Stimulated activated CD8-positive, alpha-beta memory T cell treated with anti-CD3 and anti-CD28 coated beads, Interleukin-7, amount 100 ng/mL, for 48 hours (primary cell): ENCODE measurements at places on chromosomes 7 and 10.

- peak; percentile 85 for DNase-seq
Observed at GRCh38 chr7:129780257-129780973, 168.9 kb downstream of the NRF1 start.

DNA sequence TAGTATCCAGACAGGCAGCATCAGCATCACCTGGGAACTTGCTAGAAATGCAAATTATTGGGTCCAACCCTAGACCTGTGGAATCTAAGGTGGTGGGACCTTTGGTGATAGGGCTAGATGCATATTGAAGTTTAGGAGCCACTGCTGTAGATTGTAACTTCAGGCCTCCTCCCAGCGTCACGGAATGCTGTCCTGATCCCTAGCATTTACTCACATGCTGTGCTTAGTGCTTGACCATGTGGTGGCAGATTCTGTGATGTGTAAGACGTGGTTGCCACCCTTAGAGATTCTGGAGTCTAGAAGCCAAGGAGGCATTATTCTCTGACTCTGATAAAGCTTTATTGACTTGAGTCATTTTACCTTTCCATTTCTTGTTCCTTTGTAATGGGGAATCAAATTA is 13.5 kb downstream of the AHR start:
- DNase-seq: no peak

DNA sequence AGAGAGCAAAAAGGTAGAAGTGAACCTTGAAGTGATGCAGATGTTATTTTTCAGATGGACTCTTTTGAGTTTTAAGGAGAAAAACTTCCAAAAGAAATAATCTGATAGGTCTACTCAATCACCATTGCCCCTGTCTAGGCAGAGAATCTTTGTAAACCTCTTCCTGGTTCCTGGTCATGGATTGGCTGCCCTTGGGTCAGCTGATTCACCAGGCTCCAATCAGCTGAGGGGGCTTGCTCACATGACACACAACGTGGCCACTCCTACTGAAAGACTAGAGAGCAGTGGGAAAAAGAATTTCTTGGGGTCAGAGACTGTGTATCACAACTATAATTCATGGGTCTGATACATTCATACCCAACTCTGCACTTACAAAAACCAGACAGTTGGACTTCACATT is 20.0 kb upstream of the JCAD start:
- DNase-seq: no peak

DNA sequence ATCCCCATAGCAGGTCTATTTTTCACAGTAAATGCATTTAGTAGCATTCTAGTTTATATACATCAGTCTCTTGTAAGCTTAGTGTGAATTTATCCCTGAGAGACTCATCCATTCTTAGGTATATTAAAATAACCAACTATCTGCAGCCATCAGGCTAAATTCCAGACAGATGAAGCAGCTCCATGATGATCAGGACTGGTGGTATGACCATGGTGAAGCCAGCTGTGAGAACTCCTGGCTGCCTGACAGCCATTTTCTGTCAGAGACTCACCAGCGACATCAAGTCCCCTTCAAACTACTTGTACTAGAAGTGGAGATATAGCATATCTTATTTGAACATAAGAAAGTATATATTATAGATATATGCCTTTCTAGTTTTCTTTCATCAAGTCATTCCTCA is 70.3 kb upstream of the GSDME start:
- DNase-seq: no peak

DNA sequence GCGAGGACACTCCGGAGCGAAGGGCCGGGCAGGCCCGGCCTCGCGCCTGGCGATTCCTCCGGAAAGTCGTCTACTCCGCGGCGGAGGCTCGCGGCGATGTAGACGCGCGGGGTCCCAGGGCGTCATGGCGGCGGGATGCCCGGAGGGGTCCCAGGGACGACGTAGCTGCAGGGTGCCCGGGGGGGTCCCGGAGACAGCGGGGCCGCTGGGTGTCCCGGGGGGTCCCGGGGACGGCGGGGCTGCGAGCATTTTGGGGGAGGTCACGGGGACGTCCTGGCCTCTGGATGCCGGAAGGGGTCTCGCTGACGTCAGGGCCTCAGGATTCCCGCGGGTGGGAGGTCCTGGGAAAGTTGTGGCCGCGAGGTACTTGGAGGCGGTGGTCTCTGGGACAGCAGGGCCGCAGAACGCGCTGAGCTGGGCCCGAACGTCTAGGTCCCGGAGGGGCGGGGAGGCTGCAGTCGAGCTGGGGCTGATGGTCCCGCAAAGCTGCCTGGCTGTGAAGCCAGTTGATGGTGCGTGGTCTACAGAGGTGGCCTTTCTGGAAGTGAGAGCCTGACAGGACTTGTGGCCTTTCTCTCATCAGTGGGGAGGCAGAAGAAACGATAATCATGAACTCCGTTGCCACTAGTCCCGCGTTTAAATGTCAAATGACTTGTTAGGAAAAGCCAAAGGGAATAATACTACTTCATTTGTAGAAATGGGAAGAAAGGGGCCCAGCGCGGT is 637 bp downstream of the HSPA14 start:
- no peak for DNase-seq

DNA sequence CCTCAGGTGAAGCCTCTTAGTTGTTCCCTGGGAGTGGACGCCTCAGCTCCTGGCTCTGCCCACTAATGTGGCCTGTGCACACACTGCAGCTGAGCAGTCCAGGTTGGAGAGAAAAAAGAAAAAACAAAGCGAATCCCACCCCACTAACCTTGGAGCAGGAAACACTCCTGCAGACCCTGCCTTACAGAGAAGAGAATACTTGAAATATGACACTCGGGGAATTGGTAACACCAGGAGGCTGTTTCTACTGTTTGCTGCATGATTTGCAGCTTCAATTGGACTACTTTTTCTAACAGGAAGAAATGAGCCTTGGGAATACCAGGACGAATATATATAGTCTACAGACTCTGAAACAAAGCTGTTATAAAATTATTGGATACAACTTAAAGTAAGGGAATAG is 22.2 kb downstream of the CDHR3 start:
- DNase-seq: no peak

- no peak for DNase-seq
Observed at GRCh38 chr10:111716032-111716431, 467.5 kb downstream of the GPAM start.

DNA sequence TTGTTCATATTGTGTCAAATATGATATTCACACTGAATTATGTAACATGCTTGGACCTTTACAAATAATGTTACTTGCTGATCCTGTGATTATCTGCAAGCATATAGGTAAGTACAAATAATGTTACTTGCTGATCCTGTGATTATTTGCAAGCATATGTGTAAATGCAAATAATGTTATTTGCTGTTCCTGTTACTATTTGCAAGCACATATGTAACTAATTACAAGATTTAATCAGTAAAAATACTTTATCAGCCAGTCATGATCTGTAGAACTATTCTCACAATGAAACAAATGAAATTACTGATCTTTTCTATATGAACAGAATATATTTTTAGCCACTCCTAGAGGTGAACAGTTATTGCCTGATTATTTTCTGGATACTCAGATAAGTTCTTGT is 44.7 kb upstream of the NPY start:
- no peak for DNase-seq

GRCh38 chr7:69708857-69709256 is 110.6 kb downstream of the AUTS2 start:
- no peak for DNase-seq

- DNase-seq: no peak
Observed at GRCh38 chr7:115221456-115221855, 299.6 kb downstream of the MDFIC start.

- DNase-seq: peak; percentile 53
Observed at GRCh38 chr10:79137826-79138225, 69.1 kb downstream of the ZMIZ1 start.

- no peak for DNase-seq
Observed at GRCh38 chr7:107668296-107668695, 7.7 kb downstream of the SLC26A4 start.

DNA sequence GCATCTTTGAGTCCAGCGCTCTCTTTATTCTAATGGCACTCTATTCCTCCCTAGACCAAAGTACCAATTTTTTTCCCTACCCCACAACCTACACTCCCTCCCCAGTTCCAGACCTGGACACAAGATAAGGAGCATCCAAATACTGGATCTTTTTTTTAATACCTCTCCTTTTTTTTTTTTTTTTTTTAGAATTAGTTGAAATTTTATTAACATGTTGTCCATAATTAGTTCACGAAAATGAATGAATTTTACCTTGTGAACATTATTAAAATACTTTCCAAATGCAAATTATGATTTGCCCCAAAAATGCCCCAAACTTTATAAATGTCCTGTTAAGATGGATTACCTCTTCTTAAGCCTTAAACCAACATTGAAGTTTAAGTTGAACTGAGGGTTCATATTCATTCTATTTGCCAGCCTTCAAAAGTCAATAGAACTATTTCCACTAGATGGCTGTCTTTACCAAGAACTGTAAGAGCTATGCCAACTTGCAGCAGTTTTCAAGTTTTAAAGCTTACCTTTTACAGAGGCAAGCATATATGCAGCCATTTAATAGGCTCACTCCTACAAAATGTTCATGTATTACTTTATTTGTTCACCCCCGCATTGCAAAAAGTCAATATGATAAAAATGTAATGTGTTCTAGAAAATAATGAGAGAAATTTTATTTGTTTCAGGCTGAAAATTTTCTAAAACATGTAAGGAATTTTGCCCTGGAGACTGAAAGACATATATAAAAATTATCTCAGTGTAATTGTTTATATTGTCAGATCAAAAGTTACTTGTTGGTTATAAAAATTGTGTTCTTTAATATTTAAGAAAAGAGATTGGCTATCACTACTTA is 39.7 kb upstream of the TNKS2 start:
- no peak for DNase-seq

- no peak for DNase-seq
Observed at GRCh38 chr10:71217266-71218045, 5.1 kb downstream of the UNC5B start.

GRCh38 chr10:34713875-34714274 is 101.2 kb downstream of the PARD3 start:
- no peak for DNase-seq

DNA sequence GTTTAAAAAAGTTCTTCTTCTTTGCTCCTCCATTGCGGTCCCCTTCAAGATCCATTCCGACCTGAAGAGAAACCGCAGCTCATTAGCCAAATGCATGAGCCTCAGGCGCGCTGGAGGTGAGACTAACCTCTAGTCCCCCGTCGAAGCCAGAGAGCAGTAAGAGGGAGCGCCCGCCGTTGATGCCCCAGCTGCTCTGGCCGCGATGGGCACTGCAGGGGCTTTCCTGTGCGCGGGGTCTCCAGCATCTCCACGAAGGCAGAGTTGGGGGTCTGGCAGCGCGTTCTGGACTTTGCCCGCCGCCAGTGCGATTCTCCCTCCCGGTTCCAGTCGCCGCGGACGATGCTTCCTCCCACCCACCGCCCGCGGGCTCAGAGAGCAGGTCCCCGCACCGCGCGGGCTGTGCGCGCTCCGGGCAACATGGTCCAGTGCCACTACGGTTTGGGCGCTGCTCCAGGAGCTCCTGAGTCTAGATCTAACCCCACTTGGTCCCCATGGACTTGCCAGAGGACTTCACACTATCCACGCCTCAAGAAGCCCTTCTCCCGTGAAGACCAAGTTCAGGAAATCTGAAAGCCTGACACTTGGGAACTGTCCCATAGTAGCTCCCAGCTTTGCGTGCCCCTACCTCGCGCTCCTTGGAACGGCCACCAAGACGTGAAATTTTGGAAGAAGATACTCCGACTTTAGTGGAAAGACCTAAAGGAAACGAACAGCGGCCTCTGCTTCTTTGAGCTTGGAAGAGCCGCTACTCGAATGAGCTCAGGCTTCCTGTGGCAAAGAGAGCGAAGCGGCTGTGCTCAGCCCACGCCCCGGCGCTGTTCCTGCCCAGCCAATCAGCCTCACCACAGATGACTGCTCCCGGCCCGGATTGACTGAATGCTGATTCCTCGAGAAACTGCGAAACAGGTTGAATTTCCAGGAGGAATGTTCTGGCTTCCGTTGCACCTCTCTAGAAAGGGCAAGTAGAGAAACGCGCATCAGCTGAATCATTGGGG is at the start of gene ABCB1:
ABCB1 (minus strand) TSS at position 755 of the 995 bp plus-strand sequence; CDS start at position 55, 700 bp downstream.
- DNase-seq: peak; percentile 10

- no peak for DNase-seq
Observed at GRCh38 chr10:85600026-85600743, 766.4 kb downstream of the GRID1 start.

DNA sequence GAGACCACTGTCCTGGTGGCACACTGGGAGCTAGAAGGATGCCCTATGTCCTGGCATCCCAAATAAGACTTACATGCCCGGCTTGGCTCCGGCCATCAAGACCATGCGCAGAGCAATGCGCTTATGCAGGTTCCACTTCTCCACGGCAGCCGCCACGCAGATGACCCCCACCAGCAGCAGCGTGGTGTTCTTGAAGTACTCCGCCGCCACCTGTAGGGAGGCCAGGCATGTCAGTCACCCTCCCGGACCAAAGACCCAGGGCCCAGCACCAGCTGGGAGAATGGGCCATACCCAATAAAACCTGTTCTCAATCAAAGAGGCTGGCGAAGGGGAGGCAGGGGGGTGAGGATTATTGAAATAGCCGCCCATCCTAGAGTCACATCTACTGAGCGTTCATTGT is 19.9 kb downstream of the SLC13A4 start:
- DNase-seq: no peak

GRCh38 chr7:158572000-158572828 is 15.4 kb downstream of the PTPRN2 start:
- DNase-seq: no peak

DNA sequence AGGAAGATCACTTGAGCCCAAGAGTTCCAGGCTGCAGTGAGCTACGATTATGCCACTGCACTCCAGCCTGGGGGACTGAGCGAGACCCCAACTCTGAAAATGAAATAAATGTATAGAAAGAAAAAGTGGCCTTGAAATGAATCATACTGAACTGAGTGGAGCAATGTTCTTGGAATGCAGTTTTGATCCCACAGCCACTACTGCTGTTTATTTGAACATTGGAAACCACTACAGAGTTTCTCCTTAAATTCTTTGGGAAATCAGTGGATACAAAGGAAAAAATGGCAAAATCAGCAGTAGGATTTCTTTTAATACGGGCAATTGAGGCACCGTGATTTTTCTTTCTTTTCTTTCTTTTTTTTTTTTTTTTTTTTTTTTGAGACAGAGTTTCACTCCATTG is 637.4 kb downstream of the GALNT17 start:
- no peak for DNase-seq

- DNase-seq: no peak
Observed at GRCh38 chr10:31756101-31756728, 172.4 kb downstream of the ARHGAP12 start.

GRCh38 chr10:10804998-10805740 is 212.5 kb upstream of the CELF2 start:
- DNase-seq: no peak
